GM12864 (cell line): ENCODE measurements at places on chromosomes 13 and 19.

DNA sequence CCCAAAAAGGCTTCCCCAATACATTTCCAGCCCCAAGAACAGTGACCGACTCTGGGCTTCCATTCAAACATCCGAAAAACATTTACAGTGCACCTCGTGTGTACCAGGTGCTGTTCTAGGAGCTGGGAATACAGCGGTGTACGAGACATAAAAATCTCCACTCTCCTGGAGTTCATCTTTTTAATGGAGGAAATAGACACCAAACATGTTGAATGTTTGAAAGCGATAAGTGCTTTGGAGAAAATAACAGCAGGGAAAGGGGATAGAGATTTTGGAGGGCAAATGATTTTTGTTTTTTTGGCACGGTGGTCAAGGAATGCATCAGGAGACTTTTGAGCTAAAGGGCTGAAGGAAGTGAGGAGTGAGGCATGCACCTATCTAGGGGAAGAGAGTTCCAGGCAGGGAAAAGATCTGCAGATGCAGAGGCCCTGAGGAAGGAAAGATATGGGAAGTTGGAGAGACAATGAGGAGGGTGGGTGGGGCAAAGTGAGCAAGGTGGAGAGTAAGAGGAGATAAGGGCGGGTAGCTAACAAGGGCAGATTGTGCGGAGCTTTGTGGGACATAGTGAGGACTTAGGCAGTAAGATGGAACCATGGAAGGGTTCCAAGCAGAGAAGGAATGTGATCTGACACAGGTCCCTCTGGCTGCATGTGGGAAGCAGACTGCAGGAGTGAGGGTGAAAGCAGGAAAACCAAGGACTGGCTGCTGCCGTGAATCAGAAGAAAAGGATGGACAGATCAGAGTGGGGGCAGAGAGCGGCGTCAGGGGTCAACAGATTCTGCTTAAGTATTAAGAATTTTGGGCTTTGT lies 703 bp upstream of the FBL start:
- no peak for DNase-seq

DNA sequence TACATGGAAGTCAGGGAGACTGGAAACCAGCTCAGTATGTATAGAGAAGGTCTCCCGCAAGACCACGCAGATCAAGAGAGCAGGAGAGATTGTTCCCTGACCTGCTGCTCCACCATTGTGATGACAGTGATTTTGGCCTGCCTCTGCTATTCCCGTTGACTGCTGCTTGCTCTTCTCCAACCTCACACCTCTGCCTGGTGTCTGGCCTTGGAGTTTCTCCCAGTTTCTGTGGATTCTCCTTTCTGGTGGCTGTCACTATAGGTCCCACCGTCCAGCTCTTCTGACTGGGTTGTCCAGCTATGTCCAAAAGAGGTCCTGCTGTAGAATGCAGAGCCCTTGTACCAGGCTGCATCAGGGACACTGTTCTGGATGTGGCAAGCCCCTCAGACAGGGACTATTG lies 171.7 kb downstream of the DNAJC15 start:
- DNase-seq = no peak

DNA sequence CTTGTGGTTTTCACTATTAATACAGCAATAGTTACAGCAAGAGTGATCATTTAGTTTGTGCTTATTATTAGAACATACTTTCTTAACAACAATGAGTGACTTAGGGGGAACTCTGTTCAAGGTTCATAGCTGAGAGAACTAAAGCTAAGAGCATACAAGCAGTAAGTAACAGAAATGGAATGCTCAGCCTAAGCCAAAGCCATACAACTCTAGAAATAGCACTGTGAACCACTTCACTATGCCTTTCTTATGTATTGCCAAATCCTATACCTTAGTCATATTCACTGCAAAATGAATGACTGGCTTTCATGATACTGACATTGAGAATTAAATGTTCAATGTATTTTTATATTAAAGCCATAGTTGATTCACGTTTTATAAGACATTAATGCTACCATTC lies 599.7 kb upstream of the SLITRK1 start:
- DNase-seq = no peak

- no peak for DNase-seq
Observed at GRCh38 chr19:10927730-10928562, 493 bp downstream of the YIPF2 start.

DNA sequence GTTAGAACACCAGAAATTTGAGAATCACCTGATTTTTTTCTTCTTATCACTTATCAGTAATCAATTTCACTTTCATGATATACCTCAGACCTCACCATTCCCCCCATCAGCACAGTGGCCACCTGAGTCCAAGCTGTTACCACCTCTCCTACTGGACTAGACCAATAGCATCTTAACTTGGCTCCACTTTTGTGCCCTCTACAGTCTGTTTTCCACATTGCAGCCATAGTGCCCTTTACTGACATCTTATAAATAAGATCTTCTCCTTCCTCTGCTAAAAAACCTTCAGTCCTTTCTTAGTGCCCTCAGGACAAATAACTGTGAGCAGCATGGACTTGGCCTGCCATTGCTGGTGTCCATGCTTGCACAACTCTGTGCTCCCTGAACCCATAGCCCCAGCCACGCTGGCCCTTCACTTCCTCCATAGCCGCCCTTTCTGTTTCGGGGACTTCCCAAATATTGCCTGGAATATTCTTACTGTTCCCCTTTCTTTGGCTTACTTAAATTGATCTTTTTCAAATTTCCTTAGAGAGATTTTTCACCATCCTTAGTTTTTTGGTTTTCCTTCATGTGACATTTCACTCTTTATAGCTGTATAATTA lies 380.8 kb downstream of the LMO7 start:
- DNase-seq = peak; percentile 5

DNA sequence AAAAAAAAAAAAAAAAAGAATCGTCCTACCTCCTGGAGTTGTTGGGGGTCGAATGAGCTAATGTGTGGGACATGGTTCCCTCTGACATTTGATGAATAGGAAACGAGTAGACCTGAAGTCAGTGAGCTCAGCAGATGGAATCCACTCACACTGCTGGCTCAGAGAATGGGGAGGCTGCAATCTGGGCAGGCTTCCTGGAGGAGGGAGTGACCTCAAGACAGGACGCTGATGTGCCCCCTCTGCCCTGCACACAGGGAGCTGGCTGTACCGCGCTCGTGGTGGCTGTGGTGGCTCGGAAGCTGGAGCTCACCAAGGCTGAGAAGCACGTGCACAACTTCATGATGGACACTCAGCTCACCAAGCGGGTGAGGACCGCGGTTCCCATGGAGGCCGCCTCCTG lies 19.8 kb upstream of the ARRDC2 start:
- DNase-seq = no peak

- no peak for DNase-seq
Observed at GRCh38 chr19:10724573-10725071, 6.7 kb downstream of the DNM2 start.

DNA sequence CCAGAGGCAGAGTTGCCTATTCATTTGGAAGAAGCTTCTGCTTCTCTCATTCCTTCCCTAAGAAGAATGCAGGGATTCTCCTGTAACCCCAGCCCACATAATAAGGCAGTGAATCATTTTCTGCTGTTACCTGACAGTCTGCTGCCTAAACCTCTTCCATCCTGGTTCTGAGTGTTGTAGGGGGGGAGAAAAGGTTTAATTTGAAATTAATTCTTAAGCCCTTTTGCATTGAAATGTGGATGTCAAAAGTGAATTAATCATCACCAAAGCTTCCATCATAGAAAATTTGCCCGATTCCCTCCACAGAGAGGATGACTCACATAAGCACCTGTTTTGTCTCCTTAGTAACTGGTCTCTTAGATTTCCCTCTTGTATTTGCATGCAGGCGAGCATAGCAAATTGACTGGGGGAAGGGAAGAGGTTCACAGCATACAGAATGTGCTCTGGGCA lies 146.7 kb upstream of the FNDC3A start:
- no peak for DNase-seq

DNA sequence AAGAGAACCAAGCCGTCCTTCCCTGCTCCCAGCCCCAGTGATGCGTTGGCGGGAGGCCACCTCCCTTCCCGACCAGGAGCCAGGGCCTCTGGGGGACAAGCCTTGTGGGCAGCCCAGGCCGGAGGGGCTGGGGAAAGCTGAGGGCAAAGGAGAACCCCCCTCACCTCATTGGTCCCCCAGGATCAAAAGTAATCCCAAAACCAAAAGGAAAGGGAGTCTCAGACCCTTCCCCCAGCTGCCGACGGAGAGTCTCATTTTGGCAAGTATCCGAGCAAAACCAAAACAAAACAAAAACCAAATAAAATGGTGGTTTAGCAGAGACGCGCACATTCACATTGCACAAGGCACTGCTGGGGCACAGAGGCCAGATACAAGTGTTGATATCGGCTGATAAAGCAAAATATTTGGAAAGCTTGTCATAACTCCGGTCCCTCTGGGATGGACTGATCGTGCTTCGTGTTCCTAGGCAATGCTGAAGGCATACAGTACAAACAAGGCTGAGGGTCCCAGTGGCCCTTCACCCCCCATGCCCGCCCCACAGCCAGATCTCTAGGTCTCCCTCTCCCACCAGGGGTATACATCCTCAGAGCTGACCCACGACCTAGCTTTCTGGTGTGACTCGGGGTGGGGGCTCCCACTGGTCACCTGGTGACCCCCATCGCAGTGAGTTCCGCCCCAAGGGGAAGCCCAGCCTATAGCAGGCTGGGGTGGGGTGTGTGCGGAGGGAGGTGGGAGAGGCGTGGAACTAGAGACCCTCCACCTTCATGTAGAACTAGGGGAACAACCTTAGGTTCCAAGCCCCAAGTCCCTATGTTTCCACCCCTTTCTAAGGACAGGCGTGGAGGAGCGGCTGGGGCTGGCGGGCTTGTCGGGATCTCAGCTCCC lies 2.1 kb downstream of the CEBPA start:
- no peak for DNase-seq

DNA sequence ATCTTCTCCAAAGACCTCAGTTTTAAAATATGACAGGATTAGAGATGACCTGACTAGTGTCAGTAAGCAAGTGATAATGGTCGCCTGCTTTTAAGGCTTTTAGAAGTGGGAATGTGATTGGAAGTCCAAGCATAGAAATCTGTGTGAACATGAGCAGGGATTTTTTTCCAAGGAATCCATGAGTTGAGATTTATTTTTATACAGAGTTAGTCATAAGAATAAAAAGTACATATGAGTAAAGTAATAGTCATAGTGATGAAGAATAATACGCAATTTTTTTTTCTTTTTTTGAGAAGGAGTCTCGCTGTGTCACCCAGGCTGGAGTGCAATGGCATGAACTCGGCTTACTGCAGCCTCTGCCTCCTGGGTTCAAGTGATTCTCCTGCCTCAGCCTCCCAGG lies 1.6 kb downstream of the ZNF546 start:
- no peak for DNase-seq

GRCh38 chr19:1750343-1751021 lies 2.8 kb upstream of the ONECUT3 start:
- DNase-seq = no peak

DNA sequence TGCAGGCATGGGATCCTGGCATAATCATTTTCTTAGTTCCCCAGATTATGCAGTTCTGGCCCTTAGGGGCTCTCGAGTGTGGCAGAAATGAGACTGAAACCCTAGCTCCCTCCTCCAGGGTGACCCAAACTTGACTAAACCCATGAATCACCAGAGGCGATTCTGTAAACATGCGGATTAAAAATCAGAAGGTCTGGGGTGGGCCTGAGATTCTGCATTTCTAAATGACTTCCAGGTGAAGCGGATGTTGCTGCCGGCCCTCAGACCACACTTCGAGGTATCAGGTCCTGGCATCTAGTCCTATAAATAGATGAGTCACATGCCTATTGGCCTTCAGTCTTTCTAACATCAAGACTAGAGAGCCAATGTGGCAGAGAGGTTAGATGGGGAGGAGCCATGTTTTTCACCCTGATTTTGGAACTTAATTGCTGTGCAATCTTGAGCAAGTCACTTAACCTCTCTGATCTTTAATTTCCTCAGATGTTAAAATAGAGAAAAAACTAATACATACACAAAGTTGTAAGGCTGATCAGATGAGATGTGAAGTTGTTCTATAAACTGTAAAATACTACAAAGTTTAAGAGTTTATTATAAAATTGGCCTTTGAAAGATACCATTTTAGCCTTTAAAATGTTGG lies 431.2 kb downstream of the FOXO1 start:
- DNase-seq = no peak

DNA sequence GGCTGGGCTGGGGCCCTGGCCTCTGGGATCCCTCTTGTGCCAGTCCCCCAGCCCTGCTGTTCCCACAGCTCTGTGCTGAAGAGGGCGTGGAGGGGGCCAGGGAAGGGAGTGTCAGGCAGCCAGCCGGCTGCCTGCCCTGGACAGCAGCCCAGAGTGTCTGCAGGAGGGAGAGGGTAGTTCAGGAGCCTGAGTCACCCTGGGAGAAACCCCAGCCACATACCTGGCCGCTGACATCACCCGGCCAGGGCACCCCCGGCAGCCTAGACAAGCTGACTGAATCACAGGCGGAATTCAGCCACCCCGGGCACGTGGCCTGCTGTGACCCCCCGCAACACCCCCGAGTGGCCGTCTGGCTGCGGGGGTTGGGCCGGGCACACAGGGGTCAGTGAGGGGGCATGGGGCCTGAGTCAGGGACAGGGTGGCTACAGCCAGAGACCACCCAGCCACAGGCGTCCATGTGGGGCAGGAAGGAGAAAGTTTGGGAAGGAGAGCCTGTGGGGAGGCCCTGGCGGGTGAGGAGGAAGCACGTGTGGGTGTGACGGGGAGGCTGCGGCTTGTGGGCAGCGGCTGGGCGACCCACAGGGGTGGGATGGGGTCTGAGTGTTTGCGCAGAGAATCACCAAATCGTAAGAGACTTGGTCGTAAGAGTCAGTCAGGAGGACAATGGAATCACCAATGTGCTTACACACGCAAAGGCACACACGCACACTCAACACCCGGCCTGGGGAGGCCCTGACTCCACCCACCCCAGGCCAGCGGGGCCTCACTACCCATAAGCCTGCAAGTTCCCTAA lies 11.9 kb upstream of the FOSB start:
- DNase-seq = no peak

- no peak for DNase-seq
Observed at GRCh38 chr13:45863709-45864590, 12.4 kb upstream of the SIAH3 start.

DNA sequence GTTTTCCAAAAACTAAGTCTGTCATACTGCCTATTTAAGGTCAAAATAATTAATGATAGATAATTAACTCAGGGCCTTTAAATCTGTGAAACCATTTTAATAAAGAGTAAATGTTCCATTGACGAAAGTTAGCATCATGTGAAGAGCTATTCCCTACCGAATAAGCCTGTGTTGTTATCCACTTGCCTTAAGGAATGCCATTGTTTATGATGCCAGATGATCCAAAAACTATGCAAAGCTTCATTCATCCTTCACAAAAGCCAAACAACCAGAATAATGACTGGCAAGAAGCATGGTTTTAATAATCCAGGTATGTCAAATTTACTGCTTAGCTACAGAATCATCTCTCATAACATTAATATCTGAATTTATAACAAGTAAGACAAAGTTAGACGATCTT lies 6.5 kb upstream of the GPC6 start:
- DNase-seq = no peak

DNA sequence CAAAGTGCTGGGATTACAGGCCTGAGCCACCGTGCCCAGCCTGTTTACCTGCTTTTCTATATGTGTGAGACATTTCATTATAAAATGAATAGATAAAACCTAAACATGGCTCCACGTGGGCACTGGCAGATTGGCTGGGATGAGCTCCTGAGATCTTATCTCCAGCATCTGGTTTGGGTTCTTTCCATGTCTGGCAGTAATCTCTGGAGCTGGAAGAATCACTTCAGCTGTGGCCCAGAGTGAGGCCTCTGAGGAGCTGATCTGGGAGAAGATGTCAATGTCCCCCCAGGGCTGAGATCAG lies 5.5 kb upstream of the SULT2A1 start:
- DNase-seq = no peak
